ENCODE measurements at places on chromosomes 1 and 21. TPM values are rescaled to one million over a fixed set of nuclear protein-coding genes. Genes with fewer than 3 reads are reported as not detected.

GRCh38 chr1:33344896-33345560 lies 24.1 kb upstream of the A3GALT2 start:
- no peak for DNase-seq

DNA sequence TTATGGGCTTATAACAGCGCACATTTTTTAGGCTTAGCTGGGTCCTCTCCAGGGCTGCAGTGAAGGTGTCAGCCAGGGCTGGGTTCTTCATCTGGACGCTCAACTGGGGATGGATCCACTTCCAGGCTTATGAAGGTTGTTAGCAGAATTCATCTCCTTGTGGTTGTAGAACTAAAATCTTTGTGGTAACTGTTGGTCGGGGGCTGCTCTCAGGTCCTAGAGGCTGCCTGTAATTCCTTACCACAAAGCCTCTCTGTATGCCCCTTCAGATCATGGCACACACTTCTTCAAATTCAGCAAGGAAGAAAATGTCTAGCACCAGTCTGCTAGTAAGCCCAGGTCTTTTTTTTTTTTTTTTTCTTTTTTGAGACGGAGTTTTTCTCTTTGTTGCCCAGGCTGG lies 40.9 kb upstream of the EPS8L3 start:
- DNase-seq: no peak

- DNase-seq: no peak
Observed at GRCh38 chr1:14135070-14135469, 435.1 kb downstream of the PRDM2 start.

GRCh38 chr1:109133815-109134214 lies 19.9 kb downstream of the ELAPOR1 start:
- no peak for DNase-seq

GRCh38 chr1:183165456-183165855 lies 20.6 kb upstream of the LAMC2 start:
- no peak for DNase-seq

DNA sequence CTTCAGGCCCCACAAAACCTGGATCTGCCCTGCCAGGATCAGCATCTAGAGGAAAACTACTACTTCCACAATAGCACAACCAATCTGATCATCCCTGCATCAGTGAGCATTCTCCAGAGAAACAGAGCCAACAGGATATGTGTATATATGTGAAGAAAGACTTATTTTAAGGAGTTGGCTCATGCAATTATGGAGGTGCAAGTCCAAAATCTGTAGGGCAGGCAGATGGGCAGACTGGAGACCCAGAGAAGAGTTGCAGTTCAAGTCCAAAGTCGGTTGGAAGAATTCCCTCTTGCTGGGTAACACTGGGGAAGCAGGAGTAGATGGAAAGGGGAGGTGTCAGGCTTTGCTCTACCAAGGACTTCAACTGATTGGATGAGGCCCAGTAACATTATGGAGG lies 4.9 kb upstream of the HENMT1 start:
- DNase-seq: no peak

DNA sequence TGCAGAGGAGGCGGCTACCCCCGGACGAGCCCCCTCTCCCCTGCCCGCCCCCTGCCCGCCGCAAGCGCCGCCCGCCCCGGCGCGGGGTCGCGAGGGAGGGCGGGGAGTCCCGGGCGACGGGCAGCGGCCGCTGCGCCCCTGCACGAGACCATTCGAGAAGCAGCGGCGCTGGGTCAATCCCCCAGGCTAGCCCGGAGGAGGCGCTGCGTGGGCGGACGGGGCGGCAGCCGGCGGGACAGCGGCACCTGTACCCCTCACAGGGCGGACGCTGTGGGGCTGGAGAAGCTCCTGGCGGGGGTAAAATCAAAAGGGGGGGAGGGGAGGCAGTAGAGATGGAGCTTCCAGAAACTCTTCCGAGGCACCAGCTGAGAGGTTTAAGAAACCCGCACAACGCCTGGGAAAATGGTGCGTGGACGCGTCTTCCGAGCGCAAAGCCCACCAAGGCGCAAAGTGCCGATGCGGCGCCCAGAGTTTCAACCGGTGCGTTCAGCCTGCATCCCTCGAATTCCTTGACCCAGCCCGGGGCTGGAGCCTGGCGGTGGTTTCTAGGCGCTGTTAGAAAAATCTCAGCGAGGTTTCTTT lies at the start of gene PLPPR5:
Gene PLPPR5 (minus strand): TSS at position 1 of the 582 bp plus-strand sequence. CDS start 190 bp downstream, outside the sequence.
- no peak for DNase-seq

GRCh38 chr1:55500601-55501000 lies 285.4 kb upstream of the USP24 start:
- DNase-seq: no peak

- DNase-seq: no peak
Observed at GRCh38 chr1:17397910-17398695, 26.1 kb downstream of the PADI6 start.

- DNase-seq: no peak
Observed at GRCh38 chr1:95437781-95438180, 203.8 kb downstream of the RWDD3 start.

DNA sequence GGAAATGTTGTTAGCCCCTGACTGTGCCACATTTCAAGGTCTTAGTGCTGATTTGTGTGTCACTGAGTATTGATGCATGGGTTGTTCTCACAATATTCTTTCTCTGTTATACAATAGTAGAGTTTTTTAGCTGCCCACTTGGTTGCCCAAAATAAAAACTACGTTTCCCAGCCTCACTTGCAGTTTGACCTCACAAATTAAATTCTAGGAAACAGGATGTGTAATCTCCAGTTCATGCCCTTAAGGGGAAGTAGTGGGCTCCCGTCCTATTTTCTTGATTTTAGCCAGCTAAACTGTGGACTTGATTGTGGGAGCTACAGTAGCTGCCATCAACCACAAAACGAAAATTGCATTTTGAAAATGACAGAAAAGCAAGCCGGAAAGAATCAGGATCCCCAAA lies 27.3 kb upstream of the LAMC1 start:
- no peak for DNase-seq

DNA sequence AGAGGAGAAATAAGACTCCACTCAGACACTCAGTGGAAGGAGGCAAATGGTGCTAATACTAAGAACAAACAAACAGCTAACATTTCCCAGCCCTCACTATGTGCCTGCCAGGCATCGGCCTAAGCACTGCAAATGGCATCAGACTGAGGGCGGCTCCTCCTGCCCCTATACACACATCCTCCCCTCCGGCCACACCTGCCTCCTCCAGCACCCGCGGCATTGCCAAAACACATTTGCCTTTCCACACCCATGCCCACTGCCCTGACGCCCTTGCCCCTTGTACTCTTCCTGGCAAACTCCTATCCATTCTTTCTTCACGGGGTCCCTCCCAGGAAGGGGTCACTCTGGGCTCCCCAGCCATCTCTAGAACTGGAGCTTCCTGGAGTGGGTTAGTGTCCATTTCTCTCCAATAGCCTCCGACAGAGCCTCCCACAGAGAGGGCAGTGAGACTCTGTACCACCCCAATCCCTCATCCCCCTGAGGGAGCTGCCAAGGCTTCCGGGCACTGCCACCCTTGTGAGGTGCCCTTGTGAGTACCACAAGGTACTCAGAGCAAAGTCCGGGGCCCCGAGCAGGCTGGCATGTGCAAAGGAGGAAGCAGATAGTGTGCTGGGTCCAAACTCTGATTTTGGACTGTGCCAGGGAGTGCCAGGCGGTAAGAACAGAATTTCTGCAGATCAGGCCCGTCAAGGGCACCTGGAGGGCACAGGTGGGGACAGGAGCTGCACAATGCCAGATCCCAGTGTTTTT lies 959 bp downstream of the AKR7A3 start:
- DNase-seq: no peak

- no peak for DNase-seq
Observed at GRCh38 chr1:197042676-197043341, 24.3 kb downstream of the F13B start.

- no peak for DNase-seq
Observed at GRCh38 chr1:225876900-225877510, 5.2 kb downstream of the TMEM63A start.

GRCh38 chr1:156546267-156546666 lies 26.1 kb downstream of the IQGAP3 start:
- no peak for DNase-seq

GRCh38 chr1:219412772-219413171 lies 200.1 kb downstream of the ZC3H11B start:
- DNase-seq: no peak

GRCh38 chr1:21379571-21379970 lies 60.4 kb upstream of the NBPF3 start:
- DNase-seq: no peak

DNA sequence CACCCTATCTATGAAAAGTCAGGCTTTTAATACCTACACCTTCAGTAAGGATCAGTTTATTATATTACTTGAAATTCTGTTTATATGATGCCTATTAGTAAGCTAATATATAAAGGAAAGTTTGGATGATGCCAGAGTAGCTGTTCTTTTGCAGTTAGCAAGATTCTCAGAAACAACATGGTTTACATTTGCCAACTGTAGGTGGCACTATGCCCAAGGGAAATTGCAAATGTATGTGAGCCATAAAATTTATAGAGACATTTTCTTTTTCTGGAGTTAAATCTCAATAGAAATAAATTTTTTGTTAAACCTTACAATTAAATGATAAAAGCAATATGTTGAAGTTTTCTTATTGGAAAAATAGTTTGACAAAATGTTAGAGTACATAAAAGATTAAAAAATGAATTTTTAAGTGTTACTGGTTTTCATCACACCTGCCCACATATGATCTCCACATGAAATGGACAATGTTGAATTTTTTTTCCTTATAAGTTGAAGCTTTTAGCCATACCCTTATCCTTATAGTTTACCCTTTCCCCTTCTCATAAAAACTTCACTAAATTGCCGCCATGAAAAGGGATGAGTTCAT lies 32.1 kb upstream of the EPHX4 start:
- DNase-seq: no peak

Gene MPZ
- 3.1 TPM for total RNA-seq

Gene ICOSLG
- total RNA-seq: 3.0 TPM

Gene LCE1D
- not detected for total RNA-seq

Gene PRAMEF20
- not detected for total RNA-seq

Gene BEND5
- total RNA-seq: 8.3 TPM

Gene UTS2
- not detected for total RNA-seq

Gene TMEM50B
- total RNA-seq: 84.5 TPM

Gene ELK4
- 88.7 TPM for total RNA-seq

Gene CACYBP
- 54.1 TPM for total RNA-seq

Gene ADGRB2
- total RNA-seq: 7.5 TPM

Gene CD247
- total RNA-seq: 4.7 TPM

Gene NEK2
- not detected for total RNA-seq

Measured in ureter (tissue), 1 donor.